Esophagus muscularis mucosa (tissue), 4 donors: ENCODE measurements at places on chromosomes 12 and 14. TPM values are rescaled to one million over a fixed set of nuclear protein-coding genes. Genes with fewer than 3 reads are reported as not detected.

GRCh38 chr14:41758011-41758665 lies 151.5 kb downstream of the LRFN5 start:
- no peak for DNase-seq

DNA sequence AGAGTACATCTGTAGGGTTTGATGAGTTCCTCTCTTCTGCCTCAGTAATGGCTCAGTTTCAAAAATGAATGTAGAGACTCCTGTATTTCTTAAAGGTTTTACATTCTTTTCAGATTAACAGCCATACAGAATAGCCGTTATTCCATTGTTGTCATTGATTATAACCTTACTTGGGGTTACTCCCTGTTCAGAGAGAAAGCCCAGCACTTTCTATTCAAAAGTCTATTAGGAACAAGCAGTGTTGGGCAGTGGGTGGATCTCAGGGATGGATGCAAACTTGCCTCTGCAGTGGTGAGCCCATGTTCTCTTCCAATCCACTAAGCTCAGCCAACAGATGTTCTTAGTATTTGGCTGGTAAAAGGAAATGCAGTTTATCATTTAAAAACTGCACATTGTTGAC lies 342.6 kb upstream of the E2F7 start:
- DNase-seq = no peak

DNA sequence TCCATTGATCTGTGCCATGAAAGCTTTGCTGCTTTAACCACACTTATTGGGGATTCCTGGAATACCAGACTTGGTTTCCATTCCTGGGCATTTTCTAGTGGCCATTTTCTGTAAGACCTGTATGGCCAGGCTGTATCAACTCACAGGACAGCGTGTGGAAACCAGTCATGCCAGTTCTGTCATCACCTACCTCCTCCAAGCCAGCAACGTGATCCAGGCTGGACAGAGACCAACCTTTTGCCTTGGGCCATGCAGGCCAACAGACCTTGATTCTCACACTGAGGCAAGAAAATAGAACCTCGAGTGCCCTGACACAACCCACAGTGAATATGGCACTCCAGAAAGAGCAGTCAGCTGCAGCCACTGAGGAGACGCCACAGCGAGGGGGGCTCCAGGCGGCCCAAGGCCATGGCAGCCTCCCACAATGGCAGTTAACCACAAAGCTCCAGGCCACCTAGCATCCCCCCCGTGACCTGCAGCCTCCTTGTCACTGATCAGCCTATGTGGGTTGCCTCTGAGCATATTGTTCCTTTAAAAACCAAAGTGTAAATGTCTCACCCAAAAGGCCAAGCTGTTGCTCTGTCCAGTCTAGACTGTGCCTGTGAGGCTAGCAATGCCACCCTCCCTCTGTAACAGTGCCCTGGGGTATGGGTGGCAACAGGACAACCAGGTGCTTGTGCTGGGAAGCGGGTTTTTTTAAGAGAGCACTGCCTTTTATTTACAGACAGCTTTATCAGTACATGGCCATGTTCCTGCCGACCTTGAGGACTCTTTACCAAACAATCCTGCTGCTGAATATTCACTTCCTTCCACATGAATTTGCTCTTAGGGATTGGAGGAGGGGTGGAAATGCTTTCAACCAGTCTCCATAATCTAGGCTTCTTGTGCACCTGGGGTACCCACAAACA lies 168.7 kb upstream of the HIF1A start:
- no peak for DNase-seq

- DNase-seq = no peak
These were observed 204.2 kb upstream of the PLXNC1 start for GRCh38 chr12:93944201-93944600.

The SPIC gene
- not detected for total RNA-seq

The BLTP3B gene
- total RNA-seq = 40.3 TPM
